Stimulated activated naive CD8-positive, alpha-beta T cell treated with anti-CD3 and anti-CD28 coated beads, Interleukin-15, amount 100 ng/mL, for 72 hours (primary cell): ENCODE measurements at places on chromosomes 12 and 14.

GRCh38 chr14:73739174-73739898 is 25.2 kb upstream of the PNMA1 start:
- DNase-seq: no peak

- DNase-seq: peak; percentile 67
These were observed 17.4 kb downstream of the RPS6KL1 start for GRCh38 chr14:74905595-74906142.

GRCh38 chr14:20732979-20733635 is 12.6 kb upstream of the EDDM3A start:
- DNase-seq: no peak

DNA sequence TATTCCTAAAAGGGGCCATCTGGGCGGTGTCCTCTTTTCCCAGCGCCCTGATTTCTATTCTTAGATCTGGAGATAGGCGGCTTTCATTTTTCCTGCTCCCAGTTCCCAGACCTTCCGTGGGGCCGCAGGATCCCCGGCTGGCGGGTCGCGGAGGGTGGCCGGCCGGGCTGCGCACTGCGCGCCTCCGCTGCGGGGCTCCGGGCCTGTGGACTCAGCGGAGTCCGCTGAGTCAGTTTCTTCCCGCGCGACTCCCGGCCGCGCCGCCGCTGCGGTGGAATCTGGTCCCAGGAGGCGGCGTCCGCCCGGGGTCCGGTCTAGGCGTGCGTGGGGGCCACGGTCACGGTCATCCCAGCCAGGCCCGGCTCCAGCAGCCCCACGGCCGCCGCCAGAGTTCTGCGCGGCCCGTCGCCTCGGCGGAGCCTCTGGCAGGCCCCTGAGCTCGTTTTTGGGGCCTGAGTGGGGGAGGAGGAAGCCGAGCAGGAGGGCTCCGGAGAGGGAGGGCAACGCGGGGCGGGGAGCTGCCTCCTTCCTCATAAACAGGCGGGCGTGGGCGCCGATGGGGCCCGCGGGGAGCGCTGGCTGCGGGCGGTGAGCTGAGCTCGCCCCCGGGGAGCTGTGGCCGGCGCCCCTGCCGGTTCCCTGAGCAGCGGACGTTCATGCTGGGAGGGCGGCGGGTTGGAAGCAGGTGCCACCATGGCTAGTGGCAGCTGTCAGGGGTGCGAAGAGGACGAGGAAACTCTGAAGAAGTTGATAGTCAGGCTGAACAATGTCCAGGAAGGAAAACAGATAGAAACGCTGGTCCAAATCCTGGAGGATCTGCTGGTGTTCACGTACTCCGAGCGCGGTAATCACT is at the start of gene LRRK2:
Gene LRRK2 (plus strand): TSS at position 559 of the 853 bp plus-strand sequence. CDS start 135 bp downstream, at position 694.
- peak; percentile 46 for DNase-seq

DNA sequence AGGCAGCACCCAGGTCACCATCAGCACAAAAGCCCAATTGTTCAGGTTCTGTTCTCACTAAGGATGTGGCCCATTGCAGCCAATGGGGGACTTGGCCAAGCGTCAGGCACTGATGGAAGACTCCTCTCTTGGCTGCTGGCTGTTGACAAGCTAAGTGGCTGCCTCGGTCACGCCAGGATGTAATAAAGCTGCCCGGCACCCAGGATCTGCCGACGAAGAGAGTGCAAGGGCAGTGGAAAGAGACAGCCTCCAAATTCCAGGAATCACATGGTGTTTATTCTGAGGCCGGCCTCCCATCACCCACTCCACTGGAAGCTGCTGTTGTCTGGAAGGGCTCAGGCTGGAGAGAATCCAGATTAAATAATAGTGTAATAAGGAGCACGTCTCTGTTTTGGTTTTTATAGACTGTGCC is 451.8 kb upstream of the TBX3 start:
- no peak for DNase-seq

GRCh38 chr14:97390096-97390724 is 593.0 kb downstream of the VRK1 start:
- DNase-seq: no peak

GRCh38 chr12:51218607-51219161 is 822 bp upstream of the POU6F1 start:
- DNase-seq: peak; percentile 17
